Mammary epithelial cell (primary cell): ENCODE measurements at places on chromosomes 7 and 10. TPM values are rescaled to one million over a fixed set of nuclear protein-coding genes. Genes with fewer than 3 reads are reported as not detected.

DNA sequence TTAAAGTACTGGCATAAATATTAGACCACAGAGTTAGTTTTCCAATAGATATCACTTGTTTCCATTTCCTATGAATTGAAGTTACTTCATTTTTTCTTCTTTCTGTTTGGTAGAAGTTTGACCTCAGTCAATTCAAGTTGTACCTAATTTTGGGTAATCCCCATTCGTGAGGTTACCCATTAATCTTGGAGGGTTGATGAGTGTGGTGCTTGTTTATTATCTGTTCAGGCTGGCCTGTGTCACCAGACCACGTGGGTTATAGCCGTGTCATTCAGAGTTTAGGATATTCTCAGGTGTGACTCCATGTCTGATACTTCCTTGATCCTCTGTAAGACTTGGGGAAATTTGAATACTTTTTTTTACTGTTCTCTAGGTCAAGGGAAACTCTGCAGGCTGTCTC lies 133.9 kb upstream of the TPK1 start:
- no peak for DNase-seq

- no peak for DNase-seq
Measured at GRCh38 chr7:4957847-4958476, 1.0 kb downstream of the MMD2 start.

DNA sequence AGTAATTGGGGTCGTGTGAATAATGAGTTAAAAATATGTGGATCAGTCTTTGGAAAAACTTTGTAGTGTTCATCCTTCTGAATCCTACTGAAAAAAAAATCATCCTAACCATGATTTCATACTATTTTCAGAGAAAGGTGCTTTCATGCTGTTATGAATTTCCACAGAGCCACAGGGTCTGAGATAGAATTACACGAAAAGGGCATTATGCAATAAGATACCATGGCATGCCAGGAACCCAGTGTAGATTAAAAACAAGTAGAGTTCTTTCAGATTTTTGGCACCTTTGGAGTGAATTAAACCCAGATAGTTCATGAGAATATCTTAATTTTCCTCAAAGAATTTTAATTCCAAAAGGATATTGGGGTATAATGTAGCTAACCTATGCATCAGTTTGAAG lies 47.5 kb upstream of the AGMO start:
- DNase-seq: no peak

DNA sequence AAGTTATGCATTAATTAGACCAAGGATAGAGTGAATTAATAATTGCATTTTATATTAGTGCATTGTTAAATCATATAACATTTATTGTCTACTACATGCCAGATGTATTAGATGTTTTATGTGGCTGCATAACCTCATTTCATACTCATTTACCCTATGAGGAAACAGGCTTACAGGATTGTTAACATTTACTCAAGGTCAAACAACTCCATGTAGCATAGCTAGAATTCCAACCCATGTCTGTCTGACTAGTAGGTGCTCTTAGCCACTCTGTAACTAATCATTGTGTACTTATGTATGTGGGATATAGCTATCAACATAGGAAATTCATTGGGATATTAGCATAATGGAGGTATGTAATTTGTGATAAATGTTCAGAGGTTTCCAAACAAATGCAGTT lies 46.3 kb downstream of the PHYHIPL start:
- DNase-seq: no peak

COL13A1 gene
- 3.0 and 8.8 TPM in 2 replicates for total RNA-seq

MYL10 gene
- total RNA-seq: not detected in 2 replicates

CALML5 gene
- not detected for total RNA-seq

LRRC17 gene
- not detected for total RNA-seq

PROSER2 gene
- 65.7 and 94.2 TPM in 2 replicates for total RNA-seq
